ENCODE measurements at places on chromosomes 13 and 19.

DNA sequence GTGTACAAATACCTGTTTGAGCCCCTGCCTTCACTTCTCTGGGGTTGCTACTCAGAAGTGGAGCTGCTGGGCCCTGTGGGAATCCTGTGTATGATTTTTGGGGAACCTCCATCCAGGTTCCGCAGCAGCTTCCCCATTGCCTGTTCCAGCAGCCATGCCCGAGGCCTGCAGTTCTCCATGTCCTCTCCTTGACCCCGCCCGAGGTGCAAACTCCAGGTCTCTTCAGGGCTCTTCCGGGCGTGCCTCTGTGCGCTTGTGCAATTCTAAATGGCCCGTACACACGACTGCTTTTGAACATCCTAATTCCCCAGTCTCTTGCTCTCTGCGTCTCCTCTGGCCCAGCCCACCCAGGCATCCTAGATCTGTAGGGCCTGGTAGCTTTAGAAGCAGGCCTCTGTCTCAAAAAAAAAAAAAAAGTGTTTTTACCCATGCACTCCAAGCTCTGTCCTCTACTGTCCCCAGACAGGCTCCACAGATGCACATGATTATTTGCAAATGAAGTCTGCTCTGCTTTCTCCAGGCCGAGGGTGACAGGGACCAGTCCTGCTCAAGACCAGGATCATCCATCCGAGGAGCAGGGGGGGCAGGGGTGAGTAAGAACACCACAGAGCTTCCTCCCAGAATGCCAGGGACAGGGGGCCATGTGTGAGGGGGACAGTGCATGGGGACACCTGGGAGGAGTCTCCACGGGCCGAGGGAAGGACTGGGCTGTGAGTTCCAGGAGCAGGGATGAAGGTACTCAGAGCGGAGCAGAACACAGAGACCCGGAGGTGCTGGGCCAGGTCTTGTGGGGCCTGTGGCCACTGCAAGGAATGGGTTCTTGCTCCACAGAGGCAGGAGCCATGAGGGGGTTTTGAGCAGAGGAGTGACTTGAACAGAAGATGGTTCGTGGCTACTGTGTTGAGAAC is 51.7 kb downstream of the SLC7A9 start:
- no peak for DNase-seq

GRCh38 chr13:46529216-46529919 is 23.6 kb upstream of the LRCH1 start:
- DNase-seq = no peak

- DNase-seq = no peak
Observed at GRCh38 chr13:99996381-99996973, 14.9 kb downstream of the ZIC2 start.

DNA sequence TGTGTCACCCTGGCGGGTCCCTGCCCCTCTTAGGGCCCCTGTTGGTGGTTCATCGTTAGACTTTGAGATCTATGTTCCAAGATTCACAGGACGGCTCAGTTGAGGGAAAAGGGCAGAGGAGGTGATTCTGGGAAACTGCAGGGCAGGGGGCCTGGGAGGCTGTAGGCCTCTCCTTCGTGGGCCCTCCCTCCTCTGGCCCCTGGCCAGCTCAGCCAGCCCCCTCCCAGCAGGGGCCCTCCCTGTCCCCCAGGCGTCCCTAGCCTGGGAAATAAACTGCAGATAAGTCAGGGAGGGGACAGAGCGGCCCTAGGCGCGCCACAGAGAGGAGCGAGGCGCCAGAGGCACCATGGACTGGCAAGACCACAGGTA is 6.5 kb downstream of the HIF3A start:
- no peak for DNase-seq

DNA sequence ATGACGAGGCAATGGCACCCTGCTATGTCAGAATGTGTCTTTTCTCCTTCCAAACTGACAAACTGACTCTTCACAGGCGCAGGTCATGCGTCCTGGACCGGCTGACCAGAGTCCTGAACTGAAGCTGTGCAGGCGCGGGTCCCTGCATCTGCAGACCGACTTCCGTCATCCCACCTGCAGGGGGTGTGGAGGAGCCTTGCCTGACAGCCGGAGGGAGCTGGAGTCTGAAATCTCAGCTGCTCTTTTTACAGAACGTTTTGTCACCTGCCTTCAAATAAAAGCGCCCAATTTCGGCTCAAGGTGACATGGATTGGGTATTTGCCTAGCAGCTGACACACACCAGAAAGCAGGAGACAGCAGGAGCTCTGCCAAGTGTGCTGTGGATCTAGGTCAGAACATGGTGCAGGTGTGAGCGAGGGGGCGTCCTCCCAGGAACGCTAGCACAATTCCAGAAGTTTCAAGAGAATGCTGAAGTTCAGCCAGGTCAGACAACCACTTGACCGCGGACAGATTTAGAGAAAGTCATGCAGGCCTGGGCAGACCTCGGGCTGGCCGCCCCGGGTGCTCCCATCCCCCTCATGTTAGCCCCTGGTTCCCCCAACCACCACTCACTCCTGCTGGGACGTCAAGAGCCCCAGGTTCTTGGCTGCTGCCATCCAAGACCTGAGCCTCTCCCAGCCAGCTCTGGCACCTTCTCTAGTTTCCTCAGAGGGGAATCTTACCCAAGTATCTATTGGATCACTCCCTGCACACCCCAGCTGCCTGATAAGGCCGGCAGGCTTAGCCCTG is 32.8 kb downstream of the ELL start:
- DNase-seq = peak; percentile 41

DNA sequence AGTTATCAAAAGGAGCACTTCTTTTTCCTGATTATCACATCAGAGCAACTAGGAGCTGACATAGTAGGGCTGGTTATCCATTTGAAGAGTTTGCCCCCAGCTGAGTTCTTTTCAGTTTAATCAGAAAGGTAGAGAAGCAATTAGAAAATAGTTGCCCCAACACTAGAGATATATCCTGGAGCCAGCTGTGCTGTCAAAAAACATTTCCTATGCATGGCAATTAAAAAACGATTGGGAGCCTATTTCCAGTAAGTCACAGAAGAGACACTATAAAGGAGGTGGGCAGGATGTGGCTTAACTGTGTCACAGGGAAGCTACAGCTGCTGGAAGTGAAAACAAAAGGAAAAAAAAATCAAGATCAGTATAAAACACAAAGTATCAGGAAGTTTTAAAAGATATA is 155.7 kb upstream of the SLITRK1 start:
- no peak for DNase-seq

- DNase-seq = no peak
Observed at GRCh38 chr13:96871469-96871868, 122.8 kb downstream of the OXGR1 start.

DNA sequence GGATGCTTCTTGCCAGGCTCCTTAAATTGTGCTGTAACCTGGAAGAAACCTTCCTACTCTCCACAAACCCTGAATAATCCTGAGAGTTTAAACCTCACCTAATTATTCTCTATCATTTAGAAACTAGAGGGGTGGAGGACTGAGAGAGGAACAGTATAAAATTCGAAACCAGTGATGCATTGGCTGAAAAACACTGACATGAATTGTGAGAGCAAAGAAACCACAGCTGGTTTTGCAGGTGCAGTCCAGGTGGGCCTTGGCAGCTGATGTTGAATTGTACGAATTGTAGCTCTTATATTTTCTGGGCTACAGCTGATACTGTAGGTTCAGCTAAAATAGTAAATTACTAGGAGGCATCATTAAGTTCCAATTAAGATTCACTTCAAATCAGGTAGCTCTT is 227.0 kb upstream of the SLITRK5 start:
- no peak for DNase-seq

DNA sequence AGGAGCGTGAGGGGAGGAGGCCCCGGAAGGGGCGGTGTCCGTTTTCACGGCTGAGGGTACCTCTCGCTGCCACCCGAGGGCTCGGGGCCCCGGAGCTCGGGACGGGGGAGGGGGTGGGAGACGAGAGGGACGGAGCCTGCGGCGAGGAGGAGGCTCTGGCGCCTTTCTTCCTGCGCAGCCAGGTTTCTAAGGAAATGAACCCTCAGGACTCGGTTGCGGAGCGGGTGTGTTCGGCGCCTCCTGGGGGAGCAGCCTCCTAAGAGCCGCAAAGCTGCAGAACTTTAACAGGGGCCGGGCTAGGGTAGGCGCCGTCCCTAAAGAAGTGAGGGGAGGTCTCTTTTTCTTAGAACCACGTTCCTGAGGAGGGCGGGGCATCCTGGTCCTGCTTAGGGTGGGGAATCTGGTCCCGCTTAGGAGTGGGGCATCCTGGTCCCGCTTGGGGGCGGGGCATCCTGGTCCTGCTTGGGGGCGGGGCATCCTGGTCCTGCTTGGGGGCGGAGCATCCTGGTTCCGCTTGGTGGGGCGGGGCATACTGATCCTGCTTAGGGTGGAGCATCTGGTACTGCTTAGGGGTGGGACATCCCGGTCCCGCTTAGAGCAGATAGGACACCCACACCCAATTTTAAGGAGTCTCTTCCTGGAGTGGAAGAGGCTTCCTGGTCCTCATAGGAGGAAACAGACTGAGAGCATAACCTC is 6.2 kb downstream of the SYT5 start:
- DNase-seq = peak; percentile 91

DNA sequence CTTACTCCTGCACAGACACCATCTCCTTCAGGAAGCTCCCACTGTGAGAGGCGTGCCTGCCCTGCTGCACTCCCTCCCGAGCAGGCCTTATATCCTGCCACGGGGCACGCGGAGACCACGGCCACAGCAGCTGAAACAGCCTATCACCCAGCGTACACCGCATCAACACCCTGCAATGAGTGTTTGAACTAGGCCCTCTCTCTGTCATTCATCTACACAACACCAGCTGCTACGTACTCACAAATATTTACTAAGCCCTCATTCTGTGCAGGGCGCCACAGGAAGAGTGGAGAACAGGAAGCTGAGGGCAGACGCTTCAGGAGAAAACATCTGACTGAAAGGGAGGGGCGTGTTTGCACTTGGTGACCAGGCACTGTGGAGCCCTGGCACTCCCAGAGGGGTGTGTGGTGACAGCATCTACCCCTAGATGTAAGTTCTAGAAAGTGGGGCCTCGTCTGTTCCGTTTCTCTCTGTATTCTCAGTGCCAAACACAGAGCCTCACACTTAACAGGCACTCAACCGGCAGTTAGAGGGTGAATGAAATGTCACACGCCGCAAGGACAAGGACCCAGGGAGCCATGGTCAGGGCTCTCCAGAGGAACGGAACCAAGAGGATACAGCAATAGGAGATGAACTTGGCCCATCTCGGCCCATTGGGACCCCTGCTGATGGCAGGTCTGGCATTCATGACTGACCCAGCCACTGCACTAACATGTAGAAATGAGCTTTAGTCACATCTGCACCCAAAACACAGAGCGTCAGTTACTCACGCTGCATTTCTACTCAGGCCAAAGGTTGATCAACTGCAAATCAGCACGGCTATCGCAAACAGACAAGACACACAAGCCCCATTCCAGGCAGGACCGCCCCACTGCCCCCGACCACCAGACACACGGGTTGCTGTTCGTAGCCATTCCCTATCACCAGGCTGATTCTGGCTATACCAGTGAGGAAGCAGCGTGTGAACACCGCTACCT is 15.7 kb downstream of the RANBP3 start:
- peak; percentile 80 for DNase-seq

DNA sequence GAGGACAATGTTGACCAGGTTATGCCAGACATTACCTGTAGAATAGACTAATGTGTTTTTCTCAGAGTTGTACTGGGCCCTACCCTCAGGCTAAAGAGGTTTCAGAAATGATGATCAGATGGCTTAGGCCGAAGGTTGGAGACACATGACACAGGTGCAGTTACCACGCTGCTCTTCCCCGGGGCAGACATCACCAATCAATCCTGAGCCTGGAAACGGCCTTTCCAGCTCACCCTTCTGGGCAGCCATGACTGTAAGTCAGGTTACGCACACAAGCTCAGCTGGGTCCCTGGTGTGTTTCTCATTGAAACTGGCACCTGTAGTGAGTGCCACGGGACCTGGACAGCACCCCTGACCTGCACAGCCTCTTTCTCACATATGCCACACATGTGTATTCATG is 299.3 kb downstream of the UQCRFS1 start:
- no peak for DNase-seq

DNA sequence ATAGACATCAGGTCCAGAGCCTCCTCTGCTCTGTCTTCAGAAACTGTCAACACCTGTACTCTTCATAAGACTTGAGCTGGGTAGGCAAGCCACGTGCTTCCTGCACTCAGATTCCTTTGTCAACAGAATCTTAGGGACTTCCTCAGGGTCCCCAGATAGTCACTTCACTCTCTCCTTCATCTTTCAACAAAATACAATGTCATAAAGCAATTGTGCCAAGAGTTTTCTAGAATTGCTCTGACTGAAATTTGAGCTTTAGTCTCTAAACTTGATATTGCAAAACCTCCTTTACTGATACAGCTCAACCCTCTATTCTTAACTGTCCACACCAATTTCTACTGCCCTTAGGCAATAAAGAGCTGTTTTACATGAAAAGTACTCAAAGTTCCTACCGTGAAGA is 179.9 kb downstream of the IRS2 start:
- no peak for DNase-seq
